ENCODE measurements at places on chromosomes 12 and 14. TPM values are rescaled to one million over a fixed set of nuclear protein-coding genes. Genes with fewer than 3 reads are reported as not detected.

PRIMA1 gene
- 0.46 TPM for total RNA-seq

GRCh38 chr14:36222337-36222736, 45.8 kb upstream of the PTCSC3 start:
- no peak for DNase-seq

B4GALNT1 gene
- total RNA-seq: 1.5 TPM

- DNase-seq: no peak
Observed at GRCh38 chr14:81388336-81388735, 11.8 kb downstream of the STON2 start.

STON2 gene
- 22.2 TPM for total RNA-seq

DNA sequence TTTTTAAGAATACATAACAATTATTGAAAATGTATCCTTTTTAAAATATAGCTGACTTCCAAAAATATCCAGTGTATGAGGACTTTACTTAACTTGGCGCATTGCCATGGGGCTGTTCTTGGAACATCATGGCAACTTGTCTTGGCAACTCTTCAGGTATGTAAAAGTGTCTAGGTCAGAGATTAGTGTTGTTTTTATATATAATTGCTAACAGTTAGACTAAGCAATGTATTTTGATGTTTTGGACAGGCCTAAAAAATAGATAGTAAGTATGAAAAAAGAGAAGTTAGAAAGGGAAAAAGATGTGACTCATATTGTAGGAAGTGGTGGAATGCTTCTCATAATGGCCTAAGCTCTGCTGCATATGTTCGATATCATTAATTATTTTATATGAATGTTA, 70.9 kb downstream of the MON2 start:
- no peak for DNase-seq

DNA sequence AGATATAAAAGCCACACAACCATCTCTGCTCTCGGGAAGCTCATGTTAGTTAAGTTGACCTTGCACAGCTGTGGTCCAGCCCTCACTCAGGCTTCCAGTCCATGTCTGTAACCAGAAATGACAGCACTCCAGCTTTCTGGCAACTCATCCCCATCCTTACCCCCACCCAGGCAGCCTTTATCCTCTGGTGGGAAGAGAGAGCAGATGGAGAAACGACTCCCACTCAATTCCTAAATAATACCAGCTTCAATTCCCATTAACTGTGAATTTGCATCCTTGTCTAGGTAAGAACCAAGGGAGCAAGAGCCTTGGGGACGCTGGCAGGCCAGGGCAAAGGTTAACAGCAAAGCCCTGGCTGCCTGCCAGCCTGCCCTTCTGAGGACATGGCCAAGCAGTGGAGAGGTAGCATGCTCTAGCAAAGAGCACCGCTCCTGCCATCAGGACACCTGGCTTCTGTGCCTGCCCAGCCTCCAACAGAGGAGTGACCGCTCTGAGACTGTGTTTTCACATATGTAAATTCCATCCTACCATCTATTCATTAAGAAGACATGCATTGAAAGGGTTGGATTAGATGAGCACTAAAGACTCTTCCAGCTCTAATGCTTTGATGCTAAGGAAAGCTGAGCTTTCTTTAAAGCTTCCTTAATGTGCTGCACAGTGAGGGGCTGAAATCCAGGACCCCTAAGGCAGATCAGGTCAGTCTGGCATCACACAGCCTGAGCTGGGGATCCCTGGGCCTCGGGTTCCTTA, 236.1 kb downstream of the GRIN2B start:
- DNase-seq: peak; percentile 37

TTC9 gene
- total RNA-seq: 0.15 TPM

GRCh38 chr12:6742834-6743233, 10.1 kb downstream of the MLF2 start:
- no peak for DNase-seq

DNA sequence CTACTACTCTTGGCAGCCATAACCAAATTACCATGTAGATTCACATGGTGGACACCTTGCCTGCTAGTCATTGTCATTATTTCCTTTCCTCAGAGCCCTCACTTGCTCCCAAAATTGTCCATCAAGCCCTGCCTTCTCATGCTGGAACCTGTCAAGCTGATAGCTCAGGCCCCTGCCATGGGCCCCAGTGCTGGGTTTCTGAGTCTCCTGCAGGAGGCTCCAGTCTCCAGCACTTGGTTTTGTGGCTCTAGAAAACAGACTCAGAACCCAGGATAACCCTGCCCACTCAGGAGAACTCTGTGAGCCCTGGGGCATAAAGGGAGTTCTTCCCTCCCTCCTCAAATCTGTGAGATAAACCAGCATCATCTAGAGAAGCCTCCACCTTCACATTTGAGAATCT, 10.8 kb downstream of the KRT71 start:
- no peak for DNase-seq

DNA sequence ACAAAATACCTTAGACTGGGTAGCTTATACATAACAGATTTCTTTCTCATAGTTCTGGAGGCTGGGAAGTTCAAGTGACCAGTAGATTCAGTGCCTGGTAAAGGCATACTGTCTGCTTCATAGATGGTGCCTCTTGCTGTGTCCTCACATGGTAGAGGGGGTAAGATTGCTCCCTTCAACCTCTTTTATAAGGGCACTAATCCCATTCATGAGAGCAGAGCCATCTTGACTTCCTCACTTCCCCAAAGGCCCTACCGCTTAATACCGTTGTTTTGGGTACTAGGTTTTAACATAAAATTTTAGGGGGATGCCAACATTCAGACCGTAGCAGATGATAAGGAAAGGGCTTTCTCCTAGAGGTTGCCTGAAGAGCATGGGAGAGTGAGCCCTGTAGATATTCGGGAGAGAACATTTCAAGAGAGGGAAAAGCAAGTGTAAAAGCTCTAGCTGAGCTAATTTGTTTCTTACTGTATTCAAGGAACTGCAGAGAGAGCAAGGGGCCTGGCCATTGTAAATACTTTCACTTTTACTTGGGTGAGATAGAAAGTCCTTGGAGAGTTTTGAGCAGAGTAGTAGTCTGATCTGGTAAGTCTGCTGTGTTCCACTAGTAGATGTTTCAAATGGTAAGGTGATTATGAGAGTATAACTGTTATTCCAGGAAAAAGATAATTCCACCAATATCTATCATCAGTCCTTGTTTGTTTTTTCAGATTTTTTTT, 27.3 kb downstream of the FRS2 start:
- no peak for DNase-seq

Measured in right lobe of liver (tissue), 6 donors.